Left lung (tissue), 14 donors: ENCODE measurements at places on chromosomes 6 and 20.
A peak's percentile ranks its signal among the peaks of the same experiment; 100 is the strongest.

DNA sequence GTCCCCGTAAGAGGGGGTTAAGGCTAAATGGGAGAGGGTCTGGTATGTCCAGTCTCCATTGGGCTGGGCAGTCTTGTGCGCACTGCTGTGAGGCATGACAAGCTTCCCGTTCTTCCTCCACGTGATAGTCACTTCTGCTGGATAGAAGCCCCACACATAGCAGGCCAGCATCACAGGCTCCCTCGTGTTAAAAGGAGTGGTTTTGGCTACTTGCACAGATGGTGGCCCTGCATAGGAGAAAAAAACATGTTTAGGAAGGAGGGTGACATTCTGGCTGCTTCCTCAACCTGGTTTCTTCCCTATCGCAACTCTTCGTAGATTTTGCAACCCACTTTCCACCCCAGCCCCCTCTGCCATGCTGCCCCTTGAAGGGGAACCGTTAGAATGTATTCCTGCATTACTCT is 3.6 kb downstream of the HLA-DMB start:
- H3K4me1 ChIP-seq = peaks cover 78% of the 10 kb centered on the region
- H3K27ac ChIP-seq = peak overlapping the region; percentile 73
- no peaks in the 10 kb centered on the region for H3K27me3 ChIP-seq
- peak; percentile 72 for DNase-seq
- no peak overlapping the region for H3K4me3 ChIP-seq

GRCh38 chr6:31450751-31451150 is 47.2 kb upstream of the MICB start:
- no peak for DNase-seq
- no peak overlapping the region for H3K4me3 ChIP-seq
- no peak overlapping the region for H3K27ac ChIP-seq
- no peaks in the 10 kb centered on the region for H3K27me3 ChIP-seq
- H3K36me3 ChIP-seq = no peaks in the 10 kb centered on the region

DNA sequence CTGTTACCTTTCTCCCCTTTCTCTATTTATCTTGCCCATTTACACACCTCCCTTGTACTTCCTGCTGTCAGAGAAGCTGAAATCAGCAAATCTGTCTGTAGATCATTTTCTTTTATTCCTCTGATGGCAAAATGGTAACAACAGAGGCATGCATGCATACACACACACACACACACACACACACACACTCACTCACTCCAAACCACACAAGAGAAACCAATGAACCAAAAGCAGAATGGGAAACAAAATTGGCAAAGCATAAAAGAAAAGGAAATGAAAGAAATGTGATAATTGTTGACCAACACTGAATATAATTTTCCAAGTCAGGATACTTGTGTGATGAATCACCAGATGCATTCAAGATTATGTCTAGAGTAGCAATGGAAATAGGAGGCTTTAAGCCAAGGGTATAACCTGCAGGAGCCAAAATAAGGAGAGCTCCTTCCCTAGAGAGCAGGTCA is 172.4 kb downstream of the PLCB4 start:
- no peak for DNase-seq
- peak overlapping the region; percentile 24 for H3K27ac ChIP-seq
- H3K36me3 ChIP-seq = no peaks in the 10 kb centered on the region

DNA sequence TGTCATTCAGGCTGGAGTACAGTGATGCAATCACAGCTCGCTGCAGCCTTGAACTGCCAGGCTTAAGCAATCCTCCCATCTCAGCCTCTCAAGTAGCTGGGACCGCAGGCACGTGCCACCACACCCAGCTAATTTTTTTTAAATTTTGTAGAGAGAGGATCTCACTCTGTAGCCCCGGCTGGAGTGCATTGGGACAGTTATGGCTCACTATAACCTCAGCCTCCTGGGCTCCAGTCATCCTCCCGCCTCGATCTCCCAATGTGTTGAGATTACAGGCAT is 86.5 kb downstream of the SERAC1 start:
- no peaks in the 10 kb centered on the region for H3K27me3 ChIP-seq
- no peaks in the 10 kb centered on the region for H3K36me3 ChIP-seq
- H3K4me1 ChIP-seq = peaks cover 23% of the 10 kb centered on the region

DNA sequence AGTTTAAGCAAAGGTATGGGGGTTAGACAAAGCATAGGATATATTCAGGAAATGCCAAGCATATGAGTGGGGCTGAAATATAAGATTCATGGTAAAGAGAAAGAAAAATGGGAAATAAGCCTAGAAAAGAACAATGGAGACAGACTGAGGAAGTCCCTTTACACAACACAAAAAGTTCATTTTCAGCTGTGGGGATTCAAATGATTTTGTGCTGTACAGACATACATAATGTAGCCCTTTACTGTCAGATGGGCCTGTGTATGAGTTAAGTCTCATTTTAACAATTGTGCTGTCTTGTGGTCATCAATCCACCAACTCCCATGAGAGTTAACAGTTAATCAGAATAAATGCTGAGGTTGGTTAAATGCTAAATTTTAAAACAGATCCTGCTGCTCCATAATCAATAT is 37.2 kb downstream of the REV3L start:
- H3K4me3 ChIP-seq = no peak overlapping the region
- peaks cover 22% of the 10 kb centered on the region for H3K4me1 ChIP-seq
- no peaks in the 10 kb centered on the region for H3K27me3 ChIP-seq
- H3K27ac ChIP-seq = no peak overlapping the region
